ENCODE measurements at places on chromosomes 2 and 18. TPM values are rescaled to one million over a fixed set of nuclear protein-coding genes. Genes with fewer than 3 reads are reported as not detected.

Gene TXNDC2
- not detected for total RNA-seq

Gene TBR1
- not detected for total RNA-seq

Gene CREB1
- 97.4 TPM for total RNA-seq

Gene DSG1
- total RNA-seq, result not detected

Gene SLC11A1
- total RNA-seq, result 0.43 TPM

Gene DPP4
- total RNA-seq, result 3.3 TPM

Gene STK39
- 23.8 TPM for total RNA-seq

Gene KCNG2
- 0.19 TPM for total RNA-seq

Gene SERPINB10
- not detected for total RNA-seq

Gene MSTN
- total RNA-seq, result not detected

Gene EFHD1
- 1.5 TPM for total RNA-seq

Gene KCNE4
- total RNA-seq, result not detected

Gene TSPYL6
- not detected for total RNA-seq

Gene RBM43
- 1.7 TPM for total RNA-seq

Gene ZNF514
- 13.3 TPM for total RNA-seq

Gene SLC38A11
- not detected for total RNA-seq

Gene MATN3
- 9.7 TPM for total RNA-seq

Gene LIMS4
- 1.4 TPM for total RNA-seq

Gene NEU2
- total RNA-seq, result not detected

Gene ANKRD30B
- not detected for total RNA-seq

Gene IL18RAP
- not detected for total RNA-seq

Gene SLC5A7
- total RNA-seq, result 0.15 TPM

Gene SP140
- 1.7 TPM for total RNA-seq

Gene KCTD1
- total RNA-seq, result 14.0 TPM
